ENCODE measurements at places on chromosomes 6 and 20.

- no peak for DNase-seq
Measured at GRCh38 chr6:79302341-79302740, 67.9 kb upstream of the HMGN3 start.

DNA sequence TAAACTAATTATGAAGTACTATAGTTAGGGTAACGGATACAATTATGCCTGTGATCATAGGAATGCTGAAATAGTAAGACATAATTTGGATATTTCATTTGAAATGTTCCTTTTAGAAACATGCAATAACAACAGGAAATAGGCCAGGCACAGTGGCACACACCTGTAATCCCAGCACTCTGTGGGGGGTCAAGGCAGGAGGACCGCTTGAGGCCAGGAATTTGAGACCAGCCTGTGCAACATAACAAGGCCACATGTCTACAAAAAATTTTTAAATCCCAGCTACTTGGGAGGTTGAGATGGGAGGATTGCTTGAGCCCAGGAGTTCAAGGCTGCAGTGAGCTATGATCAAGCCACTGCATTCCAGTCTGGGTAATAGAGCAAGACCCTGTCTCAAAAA lies 25.7 kb upstream of the MYO6 start:
- DNase-seq, result no peak

GRCh38 chr6:111176038-111176759 lies 88.9 kb downstream of the SLC16A10 start:
- no peak for DNase-seq

DNA sequence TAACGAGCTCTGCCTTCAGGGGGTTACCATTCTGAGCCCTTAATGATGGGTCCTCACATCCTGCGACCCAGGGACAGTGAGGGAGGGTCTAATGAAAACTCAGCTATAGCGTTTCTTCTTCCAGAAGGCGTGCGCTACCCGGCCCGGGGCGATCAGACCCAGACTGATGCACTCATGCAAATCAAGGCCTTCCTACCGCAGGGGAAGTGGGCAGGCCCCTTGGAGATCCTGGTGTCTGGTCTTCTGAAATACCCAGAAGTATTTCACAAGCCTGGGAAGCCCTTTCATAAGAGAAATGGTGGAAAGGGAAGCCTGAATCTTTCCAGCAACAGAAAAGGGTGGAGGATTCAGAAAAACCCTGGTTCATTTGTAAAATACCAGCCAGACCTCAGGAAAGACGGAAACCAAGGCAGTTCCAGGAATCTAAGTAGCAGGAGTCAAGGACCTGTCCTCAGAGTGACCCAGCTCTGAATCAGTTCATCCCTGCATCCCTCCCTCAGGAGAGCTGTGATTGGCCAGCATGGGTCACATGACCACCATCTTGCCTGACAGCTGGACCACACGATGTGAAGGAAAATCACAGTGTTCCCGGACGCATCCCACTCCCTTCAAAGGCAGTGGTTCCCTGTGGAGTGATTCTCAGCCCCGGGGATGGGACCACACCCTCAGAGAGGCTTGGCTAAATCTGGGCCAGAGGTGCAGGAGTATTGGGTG lies 12.7 kb downstream of the BFSP1 start:
- no peak for DNase-seq

GRCh38 chr20:62787321-62787720 lies 9.0 kb upstream of the MRGBP start:
- no peak for DNase-seq

DNA sequence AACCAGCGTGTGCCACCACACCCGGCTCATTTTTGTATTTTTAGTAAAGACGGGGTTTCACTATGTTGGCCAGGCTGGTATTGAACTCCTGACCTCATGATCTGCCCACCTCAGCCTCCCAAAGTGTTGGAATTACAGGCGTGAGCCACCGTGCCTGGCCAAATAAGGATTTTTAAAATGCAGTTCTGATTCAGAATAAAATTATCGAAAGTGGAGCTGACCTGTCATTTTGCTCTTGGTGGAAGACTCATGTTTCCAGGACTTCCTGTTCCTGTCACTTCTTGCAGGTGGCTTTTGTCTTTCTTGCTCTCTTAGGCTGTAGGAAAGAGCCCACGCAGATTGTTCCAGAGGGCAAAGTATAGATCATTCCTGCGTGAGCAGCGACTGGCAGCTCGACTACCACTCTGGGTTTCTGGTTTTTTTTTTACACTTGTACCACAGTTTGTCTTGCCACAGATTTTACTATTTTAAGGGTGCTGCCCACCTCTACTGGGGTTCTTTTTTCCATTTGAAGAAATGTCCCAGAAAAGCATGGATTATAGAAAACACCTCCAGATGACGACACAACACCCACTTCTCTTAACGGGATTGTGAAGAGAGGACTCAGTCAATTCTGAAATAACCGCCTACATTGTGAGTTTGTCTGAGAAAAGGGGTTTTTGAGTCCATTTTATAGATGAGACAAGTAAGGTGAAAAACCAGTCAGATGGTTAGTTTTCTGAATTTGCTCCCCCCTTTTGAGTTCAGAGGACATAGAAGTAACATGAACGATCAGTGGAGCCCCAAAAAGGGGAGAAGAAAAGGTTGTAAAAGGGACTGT lies 7.5 kb downstream of the JARID2 start:
- no peak for DNase-seq

- no peak for DNase-seq
Measured at GRCh38 chr20:54494303-54495006, 19.1 kb downstream of the DOK5 start.

DNA sequence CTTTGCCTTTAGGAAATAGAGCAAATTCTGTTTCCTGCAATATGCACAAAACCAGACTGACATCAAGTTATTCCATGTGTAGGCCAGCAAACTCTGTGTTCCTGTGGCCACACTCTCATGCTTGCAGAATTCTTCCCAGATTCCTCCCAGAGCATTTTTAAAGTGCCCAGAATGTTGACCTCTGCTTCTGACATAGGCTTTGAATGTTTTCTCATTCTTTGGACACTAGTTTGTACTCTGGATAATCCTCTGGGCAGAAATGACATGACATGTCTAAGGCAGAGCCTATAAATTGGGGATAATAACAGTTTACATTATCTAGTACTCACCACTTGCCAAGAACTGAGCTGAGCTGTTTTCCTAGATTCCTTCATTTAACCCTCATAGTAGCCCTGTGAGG lies 9.2 kb upstream of the EFHC1 start:
- DNase-seq, result no peak
